ENCODE measurements at places on chromosomes 5 and 9.
A peak's percentile ranks its signal among the peaks of the same experiment; 100 is the strongest.

DNA sequence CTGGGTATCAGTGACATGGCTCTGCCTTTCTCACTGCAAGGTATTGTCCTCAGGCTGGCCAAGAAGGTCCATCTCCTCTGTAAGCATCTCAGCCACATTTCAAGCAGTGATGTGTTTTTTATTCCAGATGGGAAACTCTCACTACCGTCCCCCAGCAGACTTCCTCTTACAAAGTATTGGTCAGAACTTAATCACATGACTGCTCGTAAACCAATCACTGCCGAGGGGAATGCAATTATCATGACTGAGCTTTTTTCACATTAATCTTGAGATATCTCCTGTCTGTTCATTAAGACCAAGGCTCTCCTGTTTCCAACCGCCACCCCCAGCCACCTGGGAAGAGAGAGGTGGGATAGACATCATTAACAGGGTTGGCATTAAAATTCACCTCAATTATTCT is 76.4 kb downstream of the BNC2 start:
- no peak for DNase-seq

GRCh38 chr9:18741945-18742344 is 268.0 kb downstream of the ADAMTSL1 start:
- no peak for DNase-seq

DNA sequence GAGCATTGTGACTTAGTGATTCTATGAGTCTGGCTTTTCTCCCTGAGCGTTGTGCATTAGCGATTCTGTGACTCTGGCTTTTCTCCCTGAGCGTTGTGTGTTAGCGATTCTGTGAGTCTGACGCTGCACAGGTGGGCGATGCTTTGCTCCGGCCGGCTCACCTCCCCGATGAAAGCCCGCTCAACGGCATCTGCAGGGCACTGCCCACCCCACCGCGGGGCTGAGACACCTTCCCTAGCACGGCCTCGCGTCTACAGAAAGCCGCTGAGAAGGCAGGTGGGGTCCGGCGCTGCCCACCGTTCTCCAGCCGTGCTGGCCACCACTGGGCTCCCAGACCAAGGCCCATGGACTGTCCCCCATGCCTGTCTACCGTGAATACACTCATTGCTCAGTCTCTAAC is 12.8 kb upstream of the SLC9A3 start:
- no peak for DNase-seq

GRCh38 chr5:88718736-88719135 is 164.2 kb downstream of the MEF2C start:
- no peak for DNase-seq

DNA sequence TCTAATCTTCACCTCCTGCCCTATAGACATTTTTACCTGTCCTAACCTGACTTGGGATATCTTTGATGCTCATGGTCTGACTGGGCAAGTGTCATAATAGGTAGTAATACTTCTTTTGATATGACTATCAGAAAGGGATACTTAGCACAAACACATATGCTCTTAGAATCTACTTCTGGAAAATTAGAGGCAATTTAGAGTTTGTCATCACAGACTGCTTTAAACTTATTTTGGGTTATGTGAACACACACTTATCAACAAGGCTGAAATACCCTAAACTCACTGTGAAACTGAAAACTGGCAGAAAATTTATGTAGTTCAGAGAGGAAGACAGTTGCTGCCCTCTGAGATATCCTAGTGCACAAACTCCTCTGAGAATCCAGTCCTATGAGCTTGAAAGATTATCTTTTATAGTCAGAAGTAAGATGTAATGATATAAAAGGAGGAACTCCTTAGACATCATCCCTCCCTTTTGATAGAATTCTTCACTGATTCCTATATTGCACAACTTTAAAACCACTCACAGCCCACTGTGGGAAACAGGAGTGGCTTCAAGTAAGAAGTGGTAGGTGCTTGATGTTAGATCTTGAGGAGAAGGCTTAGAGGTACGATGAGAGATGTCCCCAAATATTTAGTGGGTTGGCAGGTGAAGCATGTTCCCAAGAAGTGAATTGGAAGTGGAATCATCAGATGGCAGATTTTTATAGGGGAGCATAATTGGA is 273.3 kb downstream of the MAN2A1 start:
- no peak for DNase-seq

GRCh38 chr5:1498623-1499416 is 24.9 kb downstream of the LPCAT1 start:
- DNase-seq, result no peak

DNA sequence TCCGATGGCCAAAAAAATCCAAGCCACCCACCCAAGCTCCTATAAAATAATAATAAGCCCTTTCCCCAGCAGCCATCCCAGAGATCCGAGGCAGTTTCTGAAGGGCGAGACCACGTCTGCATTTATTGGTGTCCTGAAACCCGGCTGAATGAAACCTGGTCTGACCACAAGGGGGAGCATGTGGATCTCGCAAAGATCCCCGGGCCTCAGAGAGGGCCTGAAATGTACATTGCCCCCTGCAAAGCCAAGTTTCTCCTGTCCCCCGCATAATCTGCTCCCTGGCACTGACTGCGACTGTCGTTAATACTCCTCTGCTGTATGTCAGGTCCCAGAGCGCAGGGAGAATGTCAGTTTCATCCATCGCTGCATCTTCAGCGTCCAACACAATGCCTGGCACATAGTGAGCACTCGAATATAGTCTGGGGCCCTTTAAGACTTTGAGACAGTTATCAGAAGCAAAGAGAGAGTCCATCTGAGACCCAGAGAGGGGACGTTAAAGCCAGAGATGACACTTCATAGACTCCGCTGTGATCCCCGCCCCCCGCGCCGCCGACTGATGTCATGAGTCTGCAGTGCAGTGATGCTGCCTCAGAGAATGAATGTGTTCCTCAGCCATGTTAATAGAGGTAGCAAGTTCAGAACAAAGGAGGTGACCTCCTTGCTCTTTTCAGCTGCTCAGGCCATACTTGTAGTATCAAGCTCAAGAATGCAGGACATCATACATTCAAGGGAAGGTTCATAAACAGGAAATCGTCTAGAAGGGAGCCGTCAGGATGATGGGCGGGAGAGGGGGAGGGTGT is 74.5 kb upstream of the BARHL1 start:
- peak; percentile 67 for DNase-seq

DNA sequence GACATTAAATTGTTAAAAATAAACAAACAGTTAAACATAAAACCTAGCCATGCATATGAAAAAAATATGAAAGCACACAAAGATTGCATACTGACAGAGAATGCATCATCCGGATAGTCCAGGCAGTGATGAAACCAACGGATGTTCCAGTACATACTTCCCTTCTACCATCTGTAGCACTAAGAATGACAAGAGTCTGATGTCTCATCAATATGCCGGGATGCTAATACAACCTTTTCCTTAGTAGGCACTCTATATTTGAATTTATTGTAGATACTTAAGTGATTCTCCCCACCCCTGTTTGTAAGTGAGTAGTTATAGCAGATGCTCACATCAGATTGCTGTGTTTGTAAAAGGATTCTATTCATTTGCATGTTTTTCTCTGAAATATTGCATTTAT is 571.2 kb upstream of the WWC1 start:
- no peak for DNase-seq

DNA sequence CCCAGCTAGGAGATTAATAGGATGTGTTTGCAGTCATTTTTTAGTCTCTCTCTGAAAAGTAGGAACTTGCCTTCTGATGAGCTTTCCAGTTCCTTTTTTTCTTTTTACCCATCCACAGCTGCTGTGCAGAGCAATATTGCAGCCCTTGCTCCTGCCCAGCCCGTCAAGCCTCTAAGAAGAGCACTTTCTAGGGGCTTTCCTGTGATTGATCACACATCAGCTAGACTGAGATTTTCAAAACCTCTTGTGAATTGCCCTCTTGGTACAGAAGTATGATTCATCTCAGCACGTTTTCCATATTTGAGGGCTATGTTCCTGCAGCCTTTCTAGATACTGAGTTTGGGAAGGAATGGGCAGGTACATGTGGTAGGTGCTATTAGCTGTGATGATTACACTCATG is 93.9 kb downstream of the GALNT10 start:
- DNase-seq, result no peak

DNA sequence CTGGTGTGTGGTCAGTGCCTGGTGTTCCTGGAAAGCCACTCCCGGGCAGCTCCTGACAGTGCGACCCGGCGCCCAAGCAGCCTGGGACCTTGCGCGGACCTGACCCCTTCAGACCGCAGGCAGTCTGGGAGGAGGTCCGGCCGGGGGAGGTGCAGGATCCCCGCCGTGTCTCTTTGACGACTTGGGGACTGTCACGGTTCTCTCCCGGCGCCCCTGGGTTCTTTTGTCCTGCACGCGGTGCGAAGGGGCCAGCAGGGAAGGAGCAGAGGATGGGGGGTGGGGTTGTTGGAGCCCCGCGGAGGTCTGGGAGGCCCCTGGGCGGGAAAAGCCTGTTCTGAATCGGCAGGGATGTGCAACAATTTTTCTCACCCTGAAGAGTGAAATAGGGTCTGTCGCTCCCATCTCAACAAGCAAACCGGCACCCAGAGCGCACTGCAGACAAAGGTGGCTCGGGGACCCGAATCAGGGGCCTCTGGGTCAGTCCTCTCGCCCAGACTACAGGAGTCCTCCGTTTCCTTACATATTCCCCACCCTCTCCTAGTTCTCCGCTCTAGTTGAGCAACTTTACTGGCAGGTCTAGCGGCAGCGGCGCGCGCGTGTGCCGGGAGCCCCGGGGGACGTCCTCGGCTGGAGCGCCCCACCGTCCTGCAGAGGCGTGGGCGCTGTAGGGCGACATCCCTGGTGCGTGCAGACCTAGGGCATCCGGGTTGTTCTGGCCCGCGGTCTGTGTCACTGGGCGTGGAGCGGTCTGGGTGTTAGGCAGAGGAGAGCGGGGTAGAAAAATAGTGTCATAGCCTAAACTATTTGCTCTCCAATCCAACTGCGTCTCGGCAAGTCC is 1.2 kb downstream of the VCAN start:
- peak; percentile 36 for DNase-seq

DNA sequence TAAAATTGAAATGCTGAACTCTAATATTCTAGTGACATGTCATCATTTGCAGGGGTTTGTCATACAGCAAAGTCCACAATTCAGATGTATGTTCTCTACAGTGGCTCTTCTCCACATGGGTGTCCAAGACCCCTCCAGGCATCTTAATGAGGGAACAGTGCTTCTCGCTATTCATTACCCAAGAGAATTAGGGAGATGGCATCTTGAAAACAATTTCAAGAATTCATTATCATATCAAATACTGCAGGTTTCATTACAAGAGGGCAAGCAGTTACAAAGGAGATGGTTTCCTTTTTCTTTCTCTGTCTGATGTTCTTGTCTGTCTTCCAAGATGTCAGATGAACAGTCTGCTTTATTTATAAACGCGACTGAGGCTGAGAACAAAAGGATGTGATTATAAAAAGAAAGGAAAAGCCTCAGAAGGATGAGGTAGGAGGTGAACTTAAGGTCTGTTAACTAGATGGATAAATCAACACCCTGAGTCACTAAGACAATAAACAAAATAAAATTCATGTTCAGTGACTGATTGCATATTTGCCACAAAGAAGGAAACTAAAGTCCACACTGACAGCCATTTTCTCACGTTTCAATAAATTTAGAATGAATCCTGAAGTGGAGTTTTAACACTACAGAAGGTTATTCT is 326.7 kb upstream of the EFNA5 start:
- DNase-seq, result no peak

GRCh38 chr9:115757461-115757860 is 396.1 kb upstream of the PAPPA start:
- no peak for DNase-seq

DNA sequence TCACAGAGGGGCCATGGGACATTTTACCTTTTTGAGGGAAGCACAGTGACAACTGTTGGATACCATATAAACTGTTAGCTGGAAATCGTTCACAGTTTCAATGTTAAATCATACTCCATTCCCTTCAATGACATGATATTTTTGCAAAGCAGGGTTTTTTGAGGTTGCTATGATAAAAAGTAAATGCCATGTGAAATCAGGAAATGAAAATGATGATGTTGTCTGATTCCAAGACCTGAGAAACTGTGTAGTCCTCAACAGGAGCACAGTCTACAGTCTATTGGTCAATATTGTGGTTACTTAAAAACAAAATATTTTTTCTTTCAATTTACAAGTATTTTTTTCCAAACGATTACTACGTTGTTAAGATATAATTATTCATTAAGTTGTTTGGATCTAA is 24.0 kb upstream of the ADAM19 start:
- DNase-seq, result no peak

GRCh38 chr5:179292681-179293635 is 52.3 kb downstream of the ADAMTS2 start:
- no peak for DNase-seq

DNA sequence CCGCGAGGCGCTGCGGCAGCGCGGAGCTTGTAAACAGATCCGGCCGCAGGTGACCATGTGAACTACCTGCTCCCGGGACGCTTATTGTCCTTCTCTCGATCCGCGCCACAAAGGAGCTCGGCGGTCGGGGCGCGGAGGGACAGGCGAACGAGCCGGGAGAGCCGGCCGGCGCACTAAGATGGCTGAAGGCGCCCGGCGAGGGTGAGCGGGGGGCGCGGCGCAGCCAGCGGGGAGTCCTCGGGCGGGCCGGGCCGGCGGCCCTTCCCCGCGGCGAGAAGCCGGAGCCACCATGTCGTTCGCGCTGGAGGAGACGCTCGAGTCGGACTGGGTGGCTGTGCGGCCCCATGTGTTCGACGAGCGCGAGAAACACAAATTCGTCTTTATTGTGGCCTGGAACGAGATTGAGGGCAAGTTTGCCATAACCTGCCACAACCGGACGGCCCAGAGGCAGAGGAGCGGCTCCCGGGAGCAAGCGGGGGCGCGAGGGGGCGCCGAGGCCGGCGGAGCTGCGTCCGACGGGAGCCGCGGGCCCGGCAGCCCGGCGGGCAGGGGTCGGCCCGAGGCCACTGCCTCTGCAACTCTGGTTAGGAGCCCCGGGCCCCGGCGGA is 535 bp downstream of the JMY start:
- peak; percentile 75 for DNase-seq

- DNase-seq, result no peak
Observed at GRCh38 chr9:125841444-125841843, 94.3 kb downstream of the PBX3 start.

DNA sequence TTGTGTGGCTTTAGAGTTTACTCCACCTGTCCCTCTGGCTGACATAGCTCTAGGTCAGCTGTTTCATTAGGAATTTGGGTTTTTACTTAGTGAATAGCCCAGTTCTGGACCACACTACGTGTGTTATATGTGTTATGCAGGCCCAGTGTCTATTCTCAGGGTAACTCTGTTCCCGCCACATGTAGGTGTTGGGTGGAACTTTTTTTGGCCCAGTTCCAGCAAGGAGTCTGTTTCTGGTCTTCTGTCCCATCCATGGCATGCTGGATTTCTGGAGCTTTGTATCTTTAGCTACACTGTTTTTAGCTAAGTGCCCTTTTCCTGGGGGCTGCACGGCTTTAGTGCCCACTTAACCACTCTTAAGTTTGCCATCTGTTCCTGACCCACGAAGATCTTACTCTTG is 15.5 kb downstream of the RMI1 start:
- no peak for DNase-seq

DNA sequence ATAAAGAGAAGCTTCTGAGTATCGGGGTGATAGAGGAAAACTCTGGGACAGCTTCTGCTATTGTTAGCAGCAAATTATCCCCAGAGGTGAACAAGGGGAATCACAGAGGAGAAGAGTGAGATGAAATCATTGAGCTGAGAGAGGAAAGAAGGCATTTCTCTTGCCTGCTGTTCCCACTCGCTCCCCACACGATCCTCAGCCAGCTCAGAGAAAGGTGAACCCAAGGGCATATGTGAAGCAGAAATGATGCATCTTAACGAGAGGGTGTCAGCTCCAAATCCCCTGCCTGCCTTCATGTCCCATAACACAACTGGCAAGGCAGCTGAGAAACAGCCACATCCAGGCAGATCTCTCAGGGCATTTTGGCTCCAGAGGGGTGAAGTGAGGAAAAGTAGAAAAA is 111.6 kb downstream of the BRINP1 start:
- no peak for DNase-seq

Measured in erythroblast (primary cell).